ENCODE measurements at places on chromosomes 16 and 17. TPM values are rescaled to one million over a fixed set of nuclear protein-coding genes. Genes with fewer than 3 reads are reported as not detected.

SPATA22 gene
- total RNA-seq: not detected

ZNF276 gene
- total RNA-seq: 30.7 TPM

PYDC1 gene
- total RNA-seq: not detected

TCF25 gene
- 237 TPM for total RNA-seq

SCNN1G gene
- not detected for total RNA-seq

CFAP97D1 gene
- not detected for total RNA-seq

KRTAP4-12 gene
- not detected for total RNA-seq

C17orf100 gene
- total RNA-seq: 4.3 TPM

TSPAN10 gene
- not detected for total RNA-seq

KRTAP4-5 gene
- total RNA-seq: not detected

PRR15L gene
- not detected for total RNA-seq

ZNF629 gene
- total RNA-seq: 12.3 TPM

DNAJA2 gene
- 15.8 TPM for total RNA-seq

SLC52A1 gene
- total RNA-seq: not detected

CCL5 gene
- 43.2 TPM for total RNA-seq

KRTAP3-1 gene
- total RNA-seq: not detected

TAC4 gene
- not detected for total RNA-seq

ATP1B2 gene
- 0.11 TPM for total RNA-seq

SMTNL2 gene
- 15.6 TPM for total RNA-seq

RAB37 gene
- 0.32 TPM for total RNA-seq

LGALS9C gene
- not detected for total RNA-seq

TAF1C gene
- total RNA-seq: 151 TPM

PIK3R6 gene
- 2.2 TPM for total RNA-seq

CCL17 gene
- not detected for total RNA-seq

MAPK8IP3 gene
- 57.4 TPM for total RNA-seq

CDRT15 gene
- not detected for total RNA-seq

CHST4 gene
- not detected for total RNA-seq

KRTAP17-1 gene
- total RNA-seq: not detected

CCL15 gene
- not detected for total RNA-seq

TOM1L1 gene
- 31.0 TPM for total RNA-seq

KIF18B gene
- total RNA-seq: not detected

BCL7C gene
- total RNA-seq: 46.2 TPM

All from ascending aorta (tissue), 2 donors.